ENCODE measurements at places on chromosomes 3 and 15.

GRCh38 chr3:194910414-194910984, 224.8 kb downstream of the FAM43A start:
- no peak for DNase-seq

DNA sequence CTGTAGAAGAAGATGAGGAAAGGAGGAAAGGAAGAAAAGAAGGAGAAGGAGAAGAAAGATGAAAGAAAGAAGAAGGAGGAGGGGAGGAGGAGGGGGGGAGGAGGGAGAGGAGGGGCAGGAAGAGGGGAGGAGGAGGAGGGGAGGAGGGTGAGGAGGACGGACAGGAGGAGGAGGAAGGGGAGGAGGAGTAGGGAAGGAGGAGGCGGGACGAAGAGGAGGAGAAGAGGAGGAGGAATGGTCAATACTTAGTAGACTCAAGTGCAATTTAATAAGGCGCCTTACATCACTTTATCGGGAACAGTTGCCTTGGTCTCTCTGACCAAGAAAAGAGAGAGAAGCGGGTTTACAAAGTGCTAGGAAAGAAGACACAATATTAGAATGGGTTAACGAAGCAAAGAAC, 23.7 kb upstream of the NR2E3 start:
- no peak for DNase-seq

DNA sequence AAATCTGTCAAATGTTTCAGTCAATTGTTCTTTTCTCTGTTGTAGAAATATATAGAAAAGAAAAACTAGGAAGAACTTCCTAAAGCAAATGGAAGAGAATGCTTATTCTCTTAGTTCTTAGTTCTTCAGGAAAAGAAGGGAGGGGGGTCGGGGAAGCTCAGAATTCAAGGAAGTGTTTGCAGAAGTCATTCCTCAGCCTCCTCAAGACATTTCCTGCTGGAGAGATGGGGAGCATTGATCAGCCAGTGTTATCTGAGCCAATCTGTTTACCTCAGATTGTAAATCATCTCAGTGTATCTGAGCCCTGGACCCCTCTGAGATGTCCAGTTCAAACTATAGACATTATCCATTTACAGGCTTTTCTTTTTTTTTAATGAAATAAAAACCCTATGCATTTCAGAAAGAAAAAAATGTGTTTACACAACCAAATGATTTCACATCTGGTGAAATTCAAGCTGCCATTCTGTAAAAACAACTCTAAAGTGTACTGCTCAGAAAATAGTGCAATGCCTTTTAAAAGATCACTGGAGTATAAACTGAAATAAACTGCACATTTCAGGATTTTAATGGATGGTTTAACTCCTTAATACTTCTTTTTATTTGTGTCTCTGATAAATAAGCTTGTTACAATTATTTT, 460.7 kb downstream of the ROBO1 start:
- no peak for DNase-seq

DNA sequence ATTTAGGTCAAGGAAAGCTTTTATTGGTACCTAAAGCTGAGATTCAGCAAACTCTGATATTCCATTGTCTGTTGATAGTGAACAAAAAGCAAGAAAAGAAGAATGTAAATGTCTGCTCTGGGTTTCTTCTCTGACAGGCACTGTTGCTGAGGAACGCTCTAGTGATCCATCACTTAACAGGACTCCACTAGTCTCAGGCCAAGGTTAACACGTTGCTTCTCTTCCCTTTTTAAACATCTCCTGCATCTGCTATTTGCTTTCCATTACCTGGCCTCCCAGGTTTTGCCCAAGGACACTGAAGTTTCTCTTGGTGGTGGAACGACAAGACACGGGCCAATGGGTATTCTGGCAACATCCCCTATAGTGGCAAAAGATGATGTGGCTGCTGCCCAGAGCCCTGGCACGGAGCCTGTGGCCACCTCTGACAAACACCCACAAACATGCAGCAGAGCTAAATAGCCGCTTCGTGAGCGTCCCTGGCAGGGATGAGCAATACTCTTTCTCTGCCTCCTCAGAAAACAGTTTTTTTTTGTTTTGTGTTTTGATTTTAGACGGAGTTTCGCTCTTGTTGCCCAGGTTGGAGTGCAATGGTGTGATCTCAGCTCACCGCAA, 97.8 kb upstream of the AKAP13 start:
- no peak for DNase-seq

- DNase-seq: no peak
Observed at GRCh38 chr3:48567500-48567899, 3.9 kb upstream of the UCN2 start.

DNA sequence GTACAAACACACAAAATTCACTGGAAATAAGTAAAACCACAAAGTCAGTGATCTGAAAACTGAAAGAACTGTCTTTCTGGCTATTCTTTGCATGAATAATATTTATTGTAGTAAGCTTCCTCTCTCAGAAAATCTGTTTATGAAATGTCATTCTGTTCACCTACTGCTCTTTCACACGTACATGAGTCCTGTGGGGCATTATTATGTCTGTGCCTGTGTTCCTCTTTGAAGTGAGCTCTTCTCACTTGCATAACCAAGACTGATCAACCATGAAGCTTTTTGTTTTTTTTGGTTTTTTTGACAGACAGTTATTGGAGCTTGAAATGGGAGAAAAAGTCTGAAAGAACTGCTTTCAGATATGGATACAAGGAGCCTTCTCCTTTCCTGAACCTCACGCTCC, 195.8 kb downstream of the PLCH1 start:
- no peak for DNase-seq

DNA sequence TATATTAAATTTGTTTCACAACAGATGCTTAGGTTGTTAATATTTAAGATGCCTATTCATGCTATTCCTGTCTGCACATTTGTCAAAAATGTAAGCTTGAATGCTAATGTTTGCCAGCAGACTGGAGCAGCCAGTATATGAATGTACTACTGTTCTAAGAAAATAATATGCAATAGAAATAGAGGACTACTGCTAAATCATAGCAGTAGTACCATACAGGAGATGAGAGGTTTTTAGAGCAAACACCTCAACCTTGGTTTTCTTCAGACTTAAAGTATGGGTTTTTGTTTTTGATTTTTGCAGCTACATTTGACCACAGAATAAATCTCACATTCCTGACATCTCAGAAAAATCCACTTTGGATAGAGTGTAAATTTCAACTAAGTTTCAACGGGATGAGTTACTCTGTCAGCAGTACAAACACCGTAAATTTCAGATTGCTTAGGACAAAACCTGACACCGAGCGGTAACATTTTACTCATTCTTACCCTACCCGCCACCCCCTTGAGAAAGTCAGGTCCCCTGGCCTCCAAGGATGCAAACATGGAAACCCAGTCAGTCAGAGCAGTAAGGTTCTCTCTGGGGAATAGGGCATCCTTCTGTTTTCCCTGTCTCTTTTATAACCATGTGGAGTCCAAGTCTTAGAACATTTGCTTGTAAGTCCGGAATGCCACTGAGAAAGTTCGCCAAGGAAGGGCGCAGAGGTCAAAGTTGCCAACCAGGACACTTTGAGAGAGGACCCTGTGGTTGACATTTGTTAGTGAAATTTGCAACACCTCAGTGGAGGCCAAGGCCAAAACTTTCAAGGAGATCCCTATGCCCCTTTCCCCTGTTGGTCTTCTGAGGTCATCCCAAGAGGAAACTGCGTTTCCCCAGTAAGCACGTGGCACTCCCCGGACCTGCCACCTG, 17.9 kb upstream of the SATB1 start:
- no peak for DNase-seq

DNA sequence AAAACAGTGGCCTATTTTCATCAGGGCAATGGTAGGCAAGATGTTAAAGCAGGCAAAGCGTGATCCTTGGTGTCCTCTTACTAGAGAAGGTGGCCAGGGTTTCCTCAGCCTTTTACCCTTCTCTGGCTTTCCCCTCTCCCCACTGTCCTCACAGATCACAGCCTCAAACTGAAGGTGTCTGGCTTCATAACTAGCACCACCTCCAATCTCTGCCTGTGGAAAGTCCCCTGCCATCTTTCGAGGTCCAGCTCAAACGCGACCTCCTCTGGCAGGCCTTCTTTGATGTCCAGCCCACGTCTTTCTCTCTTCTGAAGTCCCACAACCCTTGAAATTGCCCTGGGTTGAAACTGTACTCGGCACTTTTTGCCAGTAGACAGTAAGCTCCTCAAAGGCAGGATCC, 35.9 kb downstream of the CYP19A1 start:
- no peak for DNase-seq

DNA sequence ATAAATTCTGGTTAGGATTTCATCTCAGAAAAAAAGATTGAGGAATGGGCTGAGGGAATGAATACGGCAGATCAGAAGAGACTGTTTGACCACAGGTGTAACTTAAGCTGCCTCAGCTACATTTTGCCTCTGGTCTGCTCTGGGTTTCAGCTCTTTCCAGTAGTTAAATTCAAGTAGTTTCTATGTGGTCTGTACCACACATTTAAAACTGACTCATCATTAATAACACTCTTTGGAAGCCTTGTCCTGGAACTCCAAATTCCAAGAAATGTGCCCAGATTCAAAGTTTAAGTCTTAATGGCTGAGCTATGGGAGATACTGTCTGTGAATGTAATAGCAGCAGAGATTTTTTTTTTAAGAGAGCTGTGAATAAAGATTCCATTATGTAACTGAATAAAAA, 133.1 kb upstream of the IGSF10 start:
- no peak for DNase-seq

DNA sequence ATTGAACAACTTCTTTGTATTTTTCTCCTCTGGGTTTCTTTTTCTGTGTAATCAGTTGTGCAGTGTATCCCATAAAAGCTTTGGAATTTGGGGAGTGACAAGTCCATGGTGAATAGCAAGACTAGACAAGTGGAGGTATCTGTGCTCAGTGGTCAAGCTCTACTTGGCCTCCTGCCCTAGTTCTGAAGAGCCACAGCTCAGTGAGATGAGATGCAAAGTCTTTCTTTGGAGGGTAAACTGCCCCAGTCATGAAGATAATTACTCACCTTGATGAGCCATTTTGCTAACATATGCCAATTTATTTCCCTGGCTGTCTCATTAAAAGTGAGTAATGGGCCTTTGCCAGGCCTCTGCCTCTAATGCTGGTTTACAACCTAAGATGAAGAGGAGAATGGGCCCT, 271.2 kb upstream of the TRIM42 start:
- DNase-seq: no peak

DNA sequence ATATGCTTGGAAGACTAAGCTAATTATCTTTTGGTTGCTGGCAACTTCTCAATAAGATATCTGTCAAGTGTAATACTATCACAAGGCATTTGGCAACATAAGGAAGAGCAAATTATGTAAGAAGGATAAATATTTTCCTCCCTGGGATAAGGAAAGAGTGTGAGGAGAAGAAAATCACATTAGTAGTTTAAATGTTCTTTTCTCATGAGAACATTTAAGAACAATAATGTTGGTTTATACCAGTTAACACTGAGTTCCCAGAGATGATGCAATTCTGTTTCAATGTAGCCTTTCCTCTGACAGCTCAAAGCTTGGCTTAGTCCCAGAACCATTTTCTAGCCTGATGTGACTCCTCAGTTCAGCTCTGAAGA, 66.1 kb upstream of the NPHP3 start:
- DNase-seq: no peak

- DNase-seq: no peak
Observed at GRCh38 chr15:68561171-68561900, 17.5 kb upstream of the CORO2B start.

DNA sequence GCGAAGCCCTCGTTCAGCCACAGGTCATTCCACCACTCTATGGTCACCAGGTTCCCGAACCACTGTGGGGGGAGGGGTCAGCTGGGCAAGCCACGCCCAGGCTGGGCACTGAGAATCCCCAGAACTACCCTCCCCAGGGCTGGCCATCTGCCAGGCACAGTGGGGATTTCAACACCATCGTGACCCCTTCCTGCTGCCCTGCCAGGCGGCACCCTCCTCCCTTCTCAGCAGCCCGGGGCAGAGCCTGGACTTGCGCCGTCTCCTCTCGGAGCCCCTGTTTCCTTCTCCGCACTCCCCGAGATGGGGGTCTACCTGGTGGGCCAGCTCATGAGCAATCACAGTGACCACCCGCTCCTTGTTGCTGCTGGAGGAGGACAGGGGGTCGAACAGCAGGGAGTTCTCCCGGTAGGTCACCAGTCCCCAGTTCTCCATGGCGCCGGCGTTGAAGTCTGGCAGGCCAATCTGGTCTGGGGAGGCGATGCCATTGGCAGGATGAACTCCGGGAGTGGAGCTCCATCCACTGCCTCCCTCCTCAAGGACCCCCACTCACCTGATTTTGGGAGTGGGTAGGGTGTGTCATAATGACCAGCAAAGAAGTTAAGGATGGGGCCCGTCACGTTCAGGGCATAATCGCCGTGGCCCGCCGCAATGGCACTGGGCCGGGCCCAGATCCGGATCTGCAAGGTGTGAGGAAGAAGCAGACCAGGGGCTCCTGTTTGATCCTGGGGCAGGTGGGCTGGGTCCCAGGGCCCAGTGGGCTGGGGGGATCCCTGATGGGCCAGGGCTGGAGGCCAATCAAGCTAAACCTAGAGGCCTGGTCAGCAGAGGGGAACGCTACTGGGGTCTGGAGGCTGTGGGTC, 10.5 kb downstream of the ANPEP start:
- DNase-seq: no peak

DNA sequence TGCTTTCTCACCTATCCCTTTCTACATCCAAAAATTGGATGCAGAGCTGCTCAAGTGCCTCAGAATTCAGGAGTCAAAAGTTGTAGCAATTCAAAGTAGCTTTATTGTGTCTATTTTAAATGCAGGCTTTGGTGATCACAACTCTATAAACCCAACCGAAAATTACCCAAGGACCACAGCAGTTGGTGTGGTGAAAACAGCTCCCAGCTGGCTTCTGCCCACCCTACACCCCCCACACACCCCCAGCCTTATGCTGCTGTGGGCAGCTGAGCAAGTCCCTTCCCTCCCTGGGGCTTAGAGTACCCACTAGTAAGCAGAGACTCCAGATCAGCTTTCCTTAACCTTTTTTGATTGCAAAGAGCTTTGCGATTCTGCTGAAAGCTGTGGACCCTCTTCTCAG, 5.8 kb upstream of the HES1 start:
- no peak for DNase-seq

DNA sequence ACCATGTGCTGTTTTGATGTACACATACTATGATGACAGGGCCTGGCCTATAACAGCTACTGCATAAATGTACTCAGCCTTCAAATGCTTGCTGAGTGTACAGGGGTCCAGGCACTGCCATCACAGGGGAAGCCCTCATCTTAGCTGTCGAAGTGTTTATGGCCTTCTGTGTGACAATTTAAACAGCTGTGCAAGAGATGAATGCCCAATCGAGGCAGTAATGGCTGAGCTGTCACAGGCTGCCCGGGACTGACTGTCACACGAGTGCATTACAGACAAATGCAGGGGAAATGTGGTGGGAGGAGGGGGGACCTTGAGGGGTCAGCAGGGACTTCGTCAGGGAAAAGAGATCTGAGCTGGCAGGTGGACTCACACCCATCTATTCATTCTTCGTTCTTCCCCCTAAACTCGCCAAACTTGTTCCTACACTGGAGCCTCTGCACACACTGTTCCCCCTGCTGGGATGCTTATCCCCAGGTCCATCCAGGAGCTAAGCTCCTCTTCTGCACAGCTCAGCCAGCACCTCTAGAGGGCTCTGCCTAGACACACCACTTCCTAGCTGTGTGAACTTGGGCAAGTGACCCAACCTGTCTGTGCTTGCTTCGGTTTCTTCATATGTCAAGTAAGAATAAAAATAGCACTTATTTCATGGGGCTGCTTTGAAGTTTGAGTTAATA, 156.2 kb upstream of the IQSEC1 start:
- DNase-seq: no peak
